ENCODE measurements at places on chromosomes 16 and 17. TPM values are rescaled to one million over a fixed set of nuclear protein-coding genes. Genes with fewer than 3 reads are reported as not detected.

Gene SPN
- total RNA-seq: 0.14 TPM

Gene SKAP1
- total RNA-seq: 0.79 TPM

Gene KRT36
- 0.17 TPM for total RNA-seq

Gene SLC6A2
- 12.7 TPM for total RNA-seq

Gene TMIGD1
- total RNA-seq: 0.24 TPM

Gene MARCHF10
- total RNA-seq: not detected

Gene ARHGAP23
- 114 TPM for total RNA-seq

Gene CLDN9
- total RNA-seq: 3.4 TPM

Gene ZNF287
- 7.6 TPM for total RNA-seq

Gene HOXB6
- 17.6 TPM for total RNA-seq

Gene TSPAN10
- 1.4 TPM for total RNA-seq

Gene CD7
- total RNA-seq: 1.4 TPM

Gene CCL11
- total RNA-seq: not detected

Data from type B pancreatic cell (in vitro differentiated cells).